ENCODE measurements at places on chromosomes 7 and 10. TPM values are rescaled to one million over a fixed set of nuclear protein-coding genes. Genes with fewer than 3 reads are reported as not detected.
A peak's percentile ranks its signal among the peaks of the same experiment; 100 is the strongest.

- DNase-seq = peak; percentile 30
Observed at GRCh38 chr10:95391581-95392216, 100.9 kb upstream of the PDLIM1 start.

GRCh38 chr10:35608328-35608672 lies 3.2 kb downstream of the GJD4 start:
- no peak for DNase-seq

GRCh38 chr7:10779465-10780399 lies 193.9 kb upstream of the PHF14 start:
- no peak for DNase-seq

GRCh38 chr10:6072215-6072934 lies 10.2 kb upstream of the IL2RA start:
- DNase-seq = no peak

DNA sequence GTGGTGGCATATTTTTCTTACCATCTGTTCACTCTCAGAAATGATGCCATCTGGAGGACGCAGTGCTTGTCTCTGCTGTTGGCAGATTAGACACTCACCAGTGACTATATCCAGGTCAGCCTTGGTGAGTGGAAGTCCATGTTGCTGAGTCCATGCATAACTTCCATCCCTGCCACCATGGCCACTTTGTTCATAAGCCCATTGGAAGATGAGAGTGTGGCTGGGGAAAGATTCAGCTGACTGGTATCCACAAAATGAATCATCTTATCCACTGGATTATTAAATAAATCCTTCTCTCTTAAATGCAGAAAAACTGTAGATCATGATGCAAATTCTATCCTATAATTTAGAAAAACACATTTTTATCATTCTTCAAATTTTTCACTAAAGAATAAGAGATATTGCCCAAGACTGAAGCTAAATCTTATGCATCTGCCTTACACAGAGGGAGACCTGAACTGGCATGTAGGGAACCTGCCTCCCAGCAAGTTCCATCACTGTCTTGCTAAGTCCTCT lies 726.9 kb downstream of the TNS3 start:
- peak; percentile 24 for DNase-seq

DNA sequence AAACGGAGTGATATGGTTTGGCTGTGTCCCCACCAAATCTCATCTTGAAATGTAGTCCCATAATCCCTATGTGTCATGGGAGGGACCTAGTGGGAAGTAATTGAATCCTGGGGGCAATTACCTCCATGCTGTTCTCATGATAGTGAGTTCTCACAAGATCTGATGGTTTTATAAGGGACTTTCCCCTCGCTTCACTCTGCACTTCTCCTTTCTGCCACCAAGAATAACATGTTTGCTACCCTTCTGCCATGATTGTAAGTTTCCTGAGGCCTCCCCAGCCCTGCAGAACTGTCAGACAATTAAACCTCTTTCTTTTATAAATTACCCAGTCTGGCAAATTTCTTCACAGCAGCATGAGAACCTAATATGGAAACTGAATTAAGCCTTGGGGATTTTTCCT lies 19.1 kb downstream of the FAM3C start:
- DNase-seq = no peak

DNA sequence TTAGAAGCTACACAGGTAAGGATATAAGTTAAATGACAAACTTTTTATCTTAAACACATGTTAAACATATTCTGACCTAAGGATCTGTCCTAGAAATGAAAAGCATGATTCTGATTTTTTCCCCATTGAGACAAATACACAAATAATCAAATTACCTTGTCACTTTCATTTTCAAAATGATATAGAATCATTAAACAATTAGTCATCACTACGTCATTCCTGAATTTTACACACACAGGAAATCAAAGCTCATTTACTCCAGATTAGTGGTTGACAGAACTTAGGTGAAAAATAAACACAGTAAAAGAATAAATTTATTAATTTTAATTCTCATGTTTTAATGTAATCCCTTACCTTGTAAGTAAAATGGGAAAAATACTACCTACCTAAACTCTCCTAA lies 89.0 kb downstream of the AASS start:
- DNase-seq = no peak

GRCh38 chr10:79060641-79061255 lies 8.0 kb upstream of the ZMIZ1 start:
- no peak for DNase-seq

DNA sequence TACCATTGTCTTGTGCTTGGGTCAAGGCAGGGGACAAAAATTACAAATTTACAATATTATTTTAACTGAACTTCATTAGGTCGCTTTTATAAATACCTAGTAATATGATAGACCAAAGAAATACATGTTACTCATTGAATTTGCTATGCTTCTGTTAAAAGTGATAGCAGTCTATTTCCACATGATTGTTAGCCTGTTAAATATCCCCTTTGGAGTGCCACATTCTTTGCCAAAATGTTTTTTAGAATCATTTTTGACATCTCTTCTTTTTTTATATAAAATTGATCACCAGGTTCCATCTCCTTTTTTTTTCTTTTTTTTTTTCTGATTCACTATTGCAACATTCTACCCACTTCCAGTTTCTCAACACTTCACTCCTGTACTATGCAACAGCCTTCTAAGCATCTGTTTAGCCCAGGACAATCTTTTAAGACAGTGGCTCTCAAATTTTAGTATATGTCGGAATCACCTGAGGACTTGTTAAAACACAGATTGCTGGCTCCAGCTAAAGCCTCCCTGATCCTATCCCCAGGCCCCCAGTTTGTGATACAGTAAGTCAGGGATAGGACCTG lies 16.4 kb upstream of the NDUFA5 start:
- no peak for DNase-seq

GRCh38 chr10:124092860-124093773 lies at the start of gene CHST15:
Gene CHST15, minus strand, starts transcription at chr10:124093598. Its CDS starts 47,386 bp downstream, at chr10:124046212.
- peak; percentile 85 for DNase-seq

DNA sequence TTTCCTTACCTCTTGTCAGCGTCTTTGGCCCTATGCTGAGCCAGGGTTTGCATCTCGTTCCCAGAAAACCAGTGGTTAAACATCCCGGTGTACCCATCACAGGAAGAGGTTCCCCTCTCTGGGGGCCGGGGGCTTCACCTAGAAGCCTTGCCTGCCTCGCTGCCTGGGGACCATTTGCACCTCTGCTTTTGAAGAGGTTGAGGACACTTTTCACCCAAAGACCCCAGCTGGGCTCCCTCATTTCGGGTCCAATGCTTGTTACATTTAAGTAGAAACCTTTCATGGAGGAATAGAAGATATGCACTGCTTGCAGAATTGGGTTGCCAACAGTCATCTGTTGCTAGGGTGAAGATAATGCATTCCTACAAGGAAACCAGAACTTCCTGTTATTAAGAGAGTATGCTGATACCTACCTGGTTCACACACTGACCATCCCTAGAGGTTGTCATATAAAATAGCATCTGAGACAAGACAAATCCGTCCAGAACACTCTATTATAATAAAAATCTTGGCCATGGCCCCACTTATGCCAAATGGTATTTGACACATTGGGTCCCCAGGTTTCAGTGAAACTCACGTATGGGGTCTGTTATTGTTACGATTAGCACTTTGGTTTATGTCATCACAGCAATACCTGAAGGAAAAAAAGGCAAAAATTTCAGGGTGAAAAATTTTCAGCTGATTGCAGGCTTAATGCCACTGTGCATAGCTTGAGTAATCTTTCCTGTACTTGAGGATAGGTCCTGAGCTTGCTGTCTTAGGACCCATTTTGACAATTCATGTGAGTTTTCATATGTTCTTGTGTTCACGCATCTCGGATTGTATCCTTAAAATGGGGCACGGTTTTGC lies 917 bp downstream of the ZNF365 start:
- DNase-seq = peak; percentile 71

GRCh38 chr7:1521456-1521855 lies 9.0 kb upstream of the MAFK start:
- DNase-seq = no peak

- no peak for DNase-seq
Observed at GRCh38 chr10:130013335-130014262, 49.5 kb upstream of the EBF3 start.

GRCh38 chr7:102214477-102215072 lies 72.1 kb upstream of the SH2B2 start:
- no peak for DNase-seq

DNA sequence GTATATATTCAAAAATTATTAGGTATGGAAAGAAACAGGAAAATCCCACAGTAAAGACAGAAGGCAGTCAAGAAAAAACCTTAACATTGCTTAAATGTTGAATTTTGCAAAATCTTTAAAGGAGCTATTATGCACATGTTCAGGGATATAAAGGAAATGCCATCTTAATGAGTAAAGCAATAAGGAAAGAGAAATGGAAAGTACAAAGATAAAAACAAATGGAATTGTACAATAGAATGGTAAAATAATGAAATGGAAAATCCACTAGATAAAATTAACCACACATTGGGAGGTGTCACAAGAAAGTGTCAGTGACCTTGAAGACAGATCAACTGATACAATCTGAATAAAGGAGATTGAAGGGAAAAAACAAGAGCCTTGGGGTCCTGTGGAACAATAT lies 82.0 kb downstream of the KIF20B start:
- DNase-seq = no peak

Gene NRF1
- polyA plus RNA-seq = 6.4 TPM

Gene ATG9B
- 0.20 TPM for polyA plus RNA-seq
